ENCODE measurements at places on chromosomes 4 and X.

DNA sequence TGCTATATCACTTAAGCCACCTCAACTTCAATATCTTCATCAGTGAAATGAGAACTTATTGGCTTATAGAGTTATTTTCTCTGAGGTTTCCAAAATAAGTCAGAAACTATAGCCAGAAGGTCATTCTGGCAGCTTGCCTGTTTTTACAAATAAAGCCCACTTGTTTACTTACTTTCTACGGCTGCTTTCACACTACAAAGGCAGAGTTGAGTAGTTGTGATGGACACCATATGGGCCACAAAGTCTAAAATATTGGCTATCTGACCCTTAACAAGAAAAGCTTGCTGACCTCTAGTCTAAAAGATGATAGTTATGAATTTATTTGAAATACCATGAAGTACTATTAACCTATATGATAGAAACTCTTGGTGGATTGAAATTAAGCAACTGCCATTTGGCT is 67.3 kb upstream of the ATOH1 start:
- DNase-seq, result no peak

DNA sequence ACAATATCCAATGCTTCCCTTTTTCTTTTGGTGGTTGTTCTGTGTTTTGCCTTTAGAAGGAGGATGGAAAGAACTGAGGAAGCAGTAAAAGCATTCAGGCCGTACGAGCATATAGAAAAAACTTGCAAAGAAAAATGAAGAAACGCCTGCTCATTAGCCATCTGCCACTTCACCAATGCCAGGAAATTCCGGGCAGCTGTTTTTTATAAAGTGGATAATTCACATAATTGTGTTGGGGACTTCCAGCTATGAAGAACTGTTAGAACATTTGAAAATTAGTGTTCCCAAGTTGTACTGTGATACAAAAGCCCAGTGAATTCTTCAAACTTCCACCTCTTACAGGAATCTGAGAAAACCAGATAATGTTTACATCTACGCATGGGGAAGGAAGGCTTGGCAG is 11.7 kb downstream of the RELL1 start:
- no peak for DNase-seq

GRCh38 chr4:119028296-119028695 is 107.3 kb upstream of the MYOZ2 start:
- DNase-seq, result no peak

GRCh38 chr4:123898946-123899666 is 502.5 kb downstream of the SPRY1 start:
- no peak for DNase-seq

DNA sequence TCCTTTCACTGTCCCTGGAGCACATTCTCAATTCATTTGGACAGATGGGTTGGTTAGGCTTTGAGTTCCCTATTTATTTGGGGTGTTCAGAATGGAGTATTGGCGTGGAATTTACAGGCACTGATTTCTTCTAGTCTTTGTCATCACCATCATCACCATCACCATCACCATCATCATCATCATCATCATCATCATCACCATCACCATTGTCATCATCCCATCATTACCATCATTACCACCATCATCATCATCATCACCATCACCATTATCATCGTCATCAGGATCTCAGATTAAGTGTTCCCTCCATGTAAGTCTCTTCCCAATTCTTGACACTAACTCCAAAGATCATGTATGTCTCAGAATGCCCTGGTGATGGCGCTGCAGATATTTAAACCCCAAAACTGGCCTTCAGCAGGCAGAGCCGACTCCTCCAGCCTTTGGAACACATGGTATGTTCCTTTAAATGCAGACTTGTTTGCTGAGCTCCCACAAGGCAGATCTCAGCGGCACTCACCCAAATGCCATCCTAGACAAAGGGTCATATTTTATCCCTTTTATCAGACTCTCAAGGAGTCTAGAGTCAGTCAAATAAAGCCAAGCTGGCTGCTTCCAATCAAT is 19.8 kb upstream of the FAM9A start:
- no peak for DNase-seq

- DNase-seq, result no peak
These were observed 5.2 kb upstream of the RPGR start for GRCh38 chrX:38332505-38332904.
